Neuronal stem cell (in vitro differentiated cells): ENCODE measurements at places on chromosomes 5 and 9.

DNA sequence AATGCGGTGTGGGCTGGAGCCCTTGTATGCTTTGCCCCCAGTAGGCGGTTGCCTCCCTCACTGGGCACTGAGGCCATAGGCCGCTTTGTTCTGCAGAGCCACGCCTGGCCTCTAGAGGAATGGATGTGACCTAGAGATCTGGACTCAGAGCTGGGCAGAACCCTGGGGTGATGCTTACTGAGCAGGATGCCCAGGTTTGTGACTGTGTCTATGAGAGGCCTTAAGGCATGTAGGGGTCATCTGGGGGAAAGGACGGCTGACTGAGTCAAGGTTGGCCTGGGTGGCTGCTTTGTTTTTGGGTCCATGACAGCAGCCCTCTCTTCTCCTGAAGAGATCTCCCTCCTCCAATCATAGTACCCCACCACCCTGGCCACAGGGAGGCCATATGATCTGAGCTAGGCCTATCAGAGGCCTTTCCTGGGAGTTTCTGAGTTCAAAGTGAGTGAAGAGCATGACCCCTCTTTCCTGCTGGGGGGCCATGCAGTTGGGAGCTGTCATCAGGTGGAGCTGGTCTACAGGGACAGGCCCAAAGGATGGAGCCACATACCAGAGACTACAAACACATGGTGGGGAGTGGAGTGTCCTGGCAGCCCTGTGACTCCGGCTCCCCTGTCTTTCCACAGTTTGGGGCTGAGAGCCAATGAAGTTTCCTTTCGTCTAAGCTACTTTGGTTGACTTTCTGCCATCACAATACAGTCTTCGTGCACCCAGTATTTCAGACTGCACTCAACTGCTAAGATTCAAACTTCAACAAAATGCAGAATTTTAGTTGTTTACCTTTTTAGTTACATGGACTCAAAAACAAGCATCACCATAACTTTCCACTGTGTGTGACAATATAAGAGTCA lies 165.4 kb downstream of the AUH start:
- DNase-seq: no peak
- H3K27me3 ChIP-seq: no peaks in the 10 kb centered on the region
- no peaks in the 10 kb centered on the region for H3K36me3 ChIP-seq
- H3K4me1 ChIP-seq: peaks cover 12% of the 10 kb centered on the region
- H3K4me3 ChIP-seq: no peak overlapping the region

- no peaks in the 10 kb centered on the region for H3K36me3 ChIP-seq
- no peak for DNase-seq
- H3K27ac ChIP-seq: no peak overlapping the region
- H3K4me1 ChIP-seq: no peaks in the 10 kb centered on the region
Observed at GRCh38 chr5:41985945-41986695, 61.0 kb downstream of the FBXO4 start.

DNA sequence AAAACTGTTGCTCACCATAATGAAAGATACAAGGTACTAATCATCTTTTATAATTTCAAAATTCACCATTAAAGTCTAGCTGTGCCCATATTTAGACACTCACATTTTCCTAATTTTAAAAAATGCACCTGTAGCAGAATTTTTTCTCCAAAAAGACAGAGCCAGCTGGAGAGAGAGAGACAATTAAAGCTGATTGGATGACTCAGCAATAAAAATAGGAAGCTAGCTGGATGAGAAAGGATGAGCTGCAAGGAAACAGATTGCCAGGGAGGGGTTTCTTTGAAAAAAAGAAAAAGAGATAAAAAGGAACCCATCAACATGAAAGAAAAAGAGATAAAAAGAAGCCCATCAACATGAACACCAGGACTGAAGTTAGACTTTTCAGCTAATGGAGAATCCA lies 73.8 kb downstream of the HCN1 start:
- H3K27ac ChIP-seq: no peak overlapping the region
- H3K27me3 ChIP-seq: no peaks in the 10 kb centered on the region
- no peaks in the 10 kb centered on the region for H3K36me3 ChIP-seq
- no peaks in the 10 kb centered on the region for H3K4me1 ChIP-seq

DNA sequence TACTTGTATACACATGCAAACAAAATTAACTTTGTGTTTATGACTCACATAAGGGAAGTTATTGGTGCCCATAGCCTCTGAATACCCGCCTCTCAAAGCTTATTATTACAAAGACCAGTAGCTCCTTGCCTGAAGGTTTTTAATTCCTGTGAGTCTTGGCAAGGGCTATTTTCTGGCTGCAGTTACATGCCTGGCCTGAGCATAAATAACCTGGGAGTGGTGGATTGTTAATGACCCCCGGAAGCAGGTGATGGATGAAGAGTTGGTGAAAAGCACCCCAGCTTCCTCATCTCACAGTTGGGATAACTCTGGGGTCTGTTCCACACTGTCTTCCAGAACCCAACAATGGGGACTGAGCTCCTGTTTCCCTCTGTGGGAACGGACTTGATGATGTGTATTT lies 594.5 kb downstream of the PDE4D start:
- H3K4me3 ChIP-seq: no peak overlapping the region
- DNase-seq: no peak
- H3K27ac ChIP-seq: no peak overlapping the region
- no peaks in the 10 kb centered on the region for H3K36me3 ChIP-seq
- no peaks in the 10 kb centered on the region for H3K4me1 ChIP-seq
